ENCODE measurements at places on chromosomes 7 and 10.

GRCh38 chr10:60664859-60665258 lies 113.4 kb upstream of the CDK1 start:
- DNase-seq: no peak

DNA sequence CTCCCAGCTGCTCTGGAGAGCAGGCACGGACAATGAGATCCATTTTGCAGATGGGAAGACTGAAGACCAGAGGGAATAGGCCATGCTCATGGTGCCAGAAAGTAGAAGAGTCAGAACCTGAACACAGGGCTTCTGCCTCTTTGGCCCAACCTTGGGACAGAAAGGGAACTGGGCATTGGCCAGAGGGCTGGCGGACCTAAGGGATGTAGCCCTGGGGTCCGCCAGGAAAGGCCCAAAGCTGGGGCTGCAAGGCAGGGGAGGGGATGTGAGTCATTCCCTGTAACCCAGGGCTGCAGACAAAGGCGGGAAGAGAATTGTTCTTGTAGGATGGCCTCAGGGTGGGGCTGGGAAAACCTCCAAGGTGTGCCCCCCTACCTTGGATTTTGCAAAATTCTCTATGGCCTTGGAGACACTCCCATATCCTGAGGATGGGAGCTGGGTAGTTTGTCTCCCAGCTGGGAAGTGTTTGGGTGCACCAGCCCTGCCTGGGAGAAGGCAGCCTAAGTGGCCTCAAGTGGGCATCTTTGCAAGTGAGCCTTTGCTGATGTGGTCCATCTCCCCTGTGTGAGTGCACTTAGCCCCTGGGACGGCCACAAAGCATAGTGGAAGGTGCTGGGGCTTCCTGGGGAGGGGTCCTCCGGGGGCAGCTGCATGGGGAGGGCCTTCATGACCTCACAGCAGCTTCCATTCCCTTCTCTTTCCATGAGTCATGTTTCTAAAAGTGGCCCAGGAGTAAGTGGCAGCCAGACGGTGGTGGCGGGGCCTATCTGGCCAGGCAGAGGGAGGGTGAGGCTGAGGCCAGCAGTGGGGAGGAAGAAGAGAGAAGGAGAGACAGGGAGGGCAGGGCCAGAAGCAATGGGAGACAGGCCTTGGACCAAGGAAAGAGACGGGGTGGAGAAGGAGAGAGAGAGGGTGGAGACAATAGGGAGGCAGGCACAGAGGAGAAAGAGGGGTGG lies 9.2 kb downstream of the AQP1 start:
- DNase-seq: peak; percentile 8

GRCh38 chr10:35909121-35909720 lies 267.1 kb upstream of the FZD8 start:
- no peak for DNase-seq

DNA sequence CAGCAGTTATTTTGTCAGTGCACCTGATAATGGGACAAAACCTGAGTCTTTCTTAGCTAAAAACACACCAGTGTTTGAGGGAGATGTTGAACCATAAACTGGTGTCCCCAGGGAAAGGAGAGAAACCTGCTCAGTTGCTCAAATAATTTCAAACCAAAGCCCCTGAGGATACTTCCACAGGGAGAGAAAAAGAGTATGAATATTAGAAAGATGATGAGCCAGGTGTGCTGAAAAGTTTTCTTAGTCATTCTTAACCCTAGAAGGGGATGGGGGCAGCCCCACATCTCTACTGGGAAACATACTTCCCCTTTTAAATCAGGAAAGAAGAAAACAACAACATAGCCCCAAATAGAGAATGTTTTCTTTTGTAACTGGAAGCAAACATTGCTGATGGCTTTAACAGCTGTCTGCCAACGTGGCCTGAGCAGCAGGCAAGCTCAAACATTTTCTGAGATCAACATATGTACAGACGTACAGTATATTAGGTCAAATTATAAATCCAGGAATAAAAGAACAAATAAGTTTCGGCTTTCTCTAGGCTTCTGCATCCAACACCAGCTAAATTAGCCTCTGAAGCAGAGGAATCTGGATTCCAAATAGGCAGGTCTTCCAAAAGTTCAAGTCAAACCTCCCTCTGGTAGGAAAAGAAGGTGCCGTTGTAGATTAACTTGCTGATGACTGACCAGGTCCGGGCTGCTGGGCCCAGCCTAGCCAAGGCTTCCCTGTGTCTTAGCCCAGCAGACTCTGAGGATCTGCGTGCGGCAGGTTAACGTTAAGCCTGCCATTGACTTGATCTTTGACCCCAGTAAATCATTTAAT lies 30.5 kb upstream of the FBXW4 start:
- no peak for DNase-seq

DNA sequence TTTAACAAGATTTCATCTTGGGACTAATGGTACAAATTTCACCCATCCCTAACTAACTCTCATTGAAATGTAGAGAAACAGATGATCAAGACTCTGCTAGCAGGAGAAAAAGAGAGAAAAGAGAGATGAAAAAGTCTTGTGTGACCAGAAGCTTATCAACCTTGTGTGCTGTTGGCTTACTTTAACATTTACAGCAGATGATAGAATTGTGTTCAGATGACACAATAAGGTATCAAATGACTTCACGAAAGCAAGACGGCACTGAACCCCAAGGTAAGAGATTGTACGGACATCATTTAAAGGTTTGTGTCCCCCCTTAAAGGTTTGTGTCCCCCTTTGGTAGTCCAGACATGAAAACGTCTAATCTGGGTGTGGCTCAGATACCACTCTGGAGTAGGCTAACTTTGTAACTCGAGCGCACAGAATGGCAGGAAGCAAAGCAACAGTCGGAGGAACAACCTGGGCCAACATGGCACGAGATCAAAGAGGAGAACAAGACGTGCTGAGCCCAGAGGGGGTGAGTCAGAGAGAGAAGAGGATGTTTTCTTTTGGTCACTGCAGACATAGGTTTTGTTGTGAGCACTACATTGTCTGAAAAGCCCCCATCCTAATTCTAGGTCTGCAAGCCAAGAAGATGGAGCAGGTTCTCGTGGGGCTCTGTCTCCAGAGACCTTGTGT lies 10.4 kb upstream of the LMBR1 start:
- no peak for DNase-seq

DNA sequence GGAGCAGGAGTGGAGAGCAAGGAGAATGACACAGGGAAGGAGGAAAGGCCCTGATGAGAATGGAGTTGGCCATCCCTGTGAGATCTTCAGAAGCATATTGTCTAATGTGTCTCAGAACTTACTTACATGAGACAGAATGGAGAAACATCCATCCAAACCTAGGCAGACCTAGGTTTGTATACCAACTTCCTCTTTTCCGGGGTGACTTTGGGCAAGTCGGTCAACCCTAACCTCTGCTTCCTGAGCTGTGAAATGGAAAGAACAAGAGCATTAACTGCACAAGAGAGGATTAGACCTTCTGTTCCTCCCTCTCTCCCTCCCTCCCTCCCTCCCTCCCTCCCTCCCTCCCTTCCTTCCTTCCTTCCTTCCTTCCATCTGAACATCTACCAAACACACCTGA lies 4.5 kb downstream of the GHRHR start:
- no peak for DNase-seq

- DNase-seq: no peak
Observed at GRCh38 chr7:25496476-25497368, 268.4 kb upstream of the NPVF start.

DNA sequence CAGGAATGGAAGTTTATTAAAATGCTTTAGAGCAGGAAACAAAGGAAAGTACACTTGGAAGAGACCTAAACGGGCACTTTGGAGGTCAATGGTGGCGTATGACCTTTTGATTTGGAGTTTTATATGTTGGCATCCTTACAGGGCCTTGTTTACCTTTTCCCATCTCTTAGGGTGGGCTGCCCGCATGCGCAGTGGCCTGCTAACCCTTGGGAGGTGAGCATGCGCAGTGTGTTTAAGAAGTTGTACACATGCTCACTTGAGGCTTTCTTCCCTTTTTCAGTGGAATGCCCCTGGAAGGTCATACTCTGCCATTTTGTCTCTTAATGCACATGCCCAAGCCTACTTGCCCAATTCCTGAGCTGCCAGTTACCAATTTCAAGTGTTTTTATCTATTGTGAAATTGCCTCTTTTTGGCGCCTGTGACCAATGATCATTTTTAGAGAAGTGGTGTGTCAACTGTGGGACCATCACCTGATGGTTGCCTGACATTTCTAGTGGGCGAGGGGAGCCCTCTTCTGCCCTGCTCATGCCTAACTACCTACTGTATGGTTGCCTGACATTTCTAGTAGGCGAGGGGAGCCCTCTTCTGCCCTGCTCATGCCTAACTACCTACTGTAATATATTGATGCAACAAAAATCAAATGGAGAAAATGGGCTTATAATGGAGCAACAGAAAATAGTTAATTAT lies 138.0 kb downstream of the PPP1R9A start:
- no peak for DNase-seq

DNA sequence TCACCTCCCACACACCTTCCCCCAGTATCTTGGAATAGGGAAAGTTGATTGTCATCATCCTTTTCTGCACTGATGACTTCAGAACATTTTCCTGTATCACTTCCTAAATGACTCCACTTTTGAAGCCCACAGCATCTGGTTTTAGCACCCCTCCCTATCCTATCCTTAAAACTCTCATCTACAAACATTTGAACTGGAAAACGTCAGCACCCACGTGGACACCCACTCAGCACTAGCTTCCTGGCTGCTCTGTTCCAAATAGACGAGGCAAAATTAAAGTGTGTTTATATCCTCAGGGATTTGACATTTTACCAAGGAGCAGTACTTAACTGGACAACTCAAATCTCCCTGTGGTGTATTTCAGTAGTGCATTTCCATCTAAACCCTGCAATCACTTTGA lies 73.9 kb downstream of the REEP3 start:
- no peak for DNase-seq

DNA sequence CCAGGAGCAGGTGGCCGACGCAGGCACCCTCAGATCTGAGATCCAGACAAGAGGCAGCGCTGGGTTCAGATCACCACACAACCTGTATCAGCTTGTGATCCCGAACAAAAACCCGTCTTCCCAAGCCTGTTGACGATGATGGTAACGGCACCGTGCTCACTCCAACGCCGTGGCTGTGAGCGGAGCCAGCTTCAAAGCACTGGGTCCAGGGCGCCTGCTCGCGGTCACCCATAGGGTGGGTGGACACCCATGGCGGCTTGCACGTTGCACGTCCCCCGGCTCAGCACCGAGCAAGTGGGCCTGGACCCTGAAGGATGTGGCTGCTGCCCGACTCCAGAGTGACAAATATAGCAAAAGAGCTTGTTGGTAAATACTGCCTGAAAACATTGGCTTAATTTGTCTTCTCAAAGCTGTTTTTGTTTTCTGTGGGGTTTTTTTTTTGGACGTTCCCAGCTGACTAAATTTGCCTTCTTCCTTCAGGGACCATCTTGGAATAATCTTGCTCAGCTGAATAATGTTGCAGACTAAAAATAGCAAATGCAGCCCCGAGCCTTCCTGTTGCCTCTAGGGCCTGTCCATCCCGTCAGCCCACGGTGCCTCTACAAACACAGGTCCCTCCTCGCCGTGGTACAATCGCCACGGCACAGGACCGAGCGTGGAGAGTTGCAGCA lies 41.0 kb downstream of the FOXK1 start:
- DNase-seq: no peak

GRCh38 chr10:21811245-21811585 lies 192.3 kb downstream of the DNAJC1 start:
- no peak for DNase-seq

GRCh38 chr10:29630205-29631048 lies 4.3 kb downstream of the SVIL start:
- DNase-seq: no peak

DNA sequence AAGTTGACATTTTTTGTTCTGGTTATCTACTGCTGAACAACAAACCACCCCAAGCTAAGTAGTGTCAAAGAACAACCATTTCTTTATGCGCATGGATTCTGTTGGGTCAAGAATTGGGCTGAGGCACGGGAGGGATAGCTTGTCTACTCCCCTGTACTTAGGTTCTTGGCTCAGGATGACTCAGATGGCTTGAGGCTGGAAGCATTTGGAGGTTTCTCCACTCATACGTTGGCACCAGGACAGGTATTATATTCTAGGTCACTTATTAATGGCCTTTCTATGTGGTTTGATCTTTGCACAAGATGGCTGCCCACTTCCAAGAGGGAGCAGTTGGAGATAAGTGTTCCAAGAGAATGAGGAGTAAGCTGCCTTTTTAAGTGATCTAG lies 11.8 kb upstream of the TFAM start:
- no peak for DNase-seq

- DNase-seq: no peak
Observed at GRCh38 chr7:35424869-35425495, 171.1 kb upstream of the TBX20 start.

DNA sequence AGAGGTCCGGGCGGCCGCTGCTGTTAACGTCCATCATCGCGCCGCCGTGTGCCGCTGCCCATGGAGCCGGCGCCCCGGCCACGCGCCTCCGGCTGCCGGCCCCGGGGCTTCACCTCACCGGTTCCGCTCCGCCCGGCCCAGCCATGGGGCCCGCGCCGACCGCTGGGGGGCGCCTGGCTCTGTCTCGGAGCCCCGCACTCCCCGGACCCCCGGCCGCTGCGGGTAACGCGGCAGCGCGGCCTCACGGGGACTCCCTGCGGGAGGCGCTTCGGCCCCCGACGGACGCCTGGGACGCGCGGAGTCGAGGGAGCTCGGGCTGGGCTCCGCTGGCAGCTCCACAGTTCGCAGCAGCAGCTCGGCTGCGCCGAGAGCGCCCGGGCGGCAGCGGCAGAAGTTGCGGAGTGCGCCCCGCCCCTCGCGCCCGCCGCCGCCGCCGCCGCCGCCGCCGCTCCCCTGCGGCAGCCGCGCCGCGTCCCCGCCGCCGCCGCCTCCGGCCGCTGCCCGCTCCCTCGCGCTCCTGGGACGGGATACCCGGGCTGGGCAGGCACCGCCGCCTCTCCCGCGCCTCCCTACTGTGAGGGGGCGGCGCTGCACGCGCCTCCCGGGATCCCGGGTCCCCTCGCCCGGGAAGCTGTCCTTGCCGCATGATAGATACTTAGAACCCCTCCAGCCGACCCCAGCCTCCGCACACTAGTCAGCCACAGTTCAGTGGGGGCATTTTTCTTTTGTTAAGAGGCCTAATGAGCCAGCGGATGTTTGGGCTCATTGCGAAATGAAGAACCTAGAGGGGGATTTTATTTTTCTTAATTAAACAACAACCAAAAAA lies at the start of gene HTR7:
Gene HTR7, minus strand, starts transcription at position 405 of the 826 bp plus-strand sequence. Its CDS starts 368 bp downstream, at position 37.
- DNase-seq: peak; percentile 69

DNA sequence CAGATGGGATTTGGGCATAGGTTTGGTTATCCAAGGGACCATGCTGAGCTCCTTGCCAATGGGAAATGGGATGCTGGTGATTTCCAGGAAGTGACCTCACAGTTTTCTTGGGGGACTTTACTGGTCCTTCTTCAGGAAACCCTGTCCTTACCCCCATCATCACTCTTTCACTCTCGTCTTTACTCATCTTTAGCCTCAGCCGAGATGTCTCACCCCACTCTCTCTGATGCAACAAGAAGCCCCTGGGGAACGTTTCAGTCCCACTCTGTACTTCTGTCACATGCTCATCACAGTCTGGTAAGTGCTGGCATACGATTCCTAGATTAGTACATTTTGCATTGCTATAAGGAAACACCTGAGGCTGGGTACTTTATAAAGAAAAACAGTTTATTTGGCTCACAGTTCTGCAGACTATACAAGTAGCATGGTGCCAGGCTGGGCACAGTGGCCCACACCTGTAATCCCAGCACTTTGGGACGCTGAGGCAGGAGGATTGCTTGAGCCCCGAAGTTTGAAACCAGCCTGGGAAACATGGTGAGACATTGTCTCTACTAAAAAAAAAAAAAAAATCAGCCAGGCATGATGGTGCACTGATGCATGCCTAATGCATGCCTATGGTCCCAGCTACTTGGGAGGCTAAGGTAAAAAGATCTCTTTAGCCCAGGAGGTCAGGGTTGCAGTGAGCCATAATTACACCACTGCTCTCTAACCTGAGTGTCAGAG lies 63.5 kb upstream of the VKORC1L1 start:
- DNase-seq: no peak

Data from mesothelial cell of epicardium (in vitro differentiated cells).